ENCODE measurements at places on chromosomes 7 and 10.

- DNase-seq, result no peak
Observed at GRCh38 chr10:2572611-2573010, 494.7 kb upstream of the PFKP start.

DNA sequence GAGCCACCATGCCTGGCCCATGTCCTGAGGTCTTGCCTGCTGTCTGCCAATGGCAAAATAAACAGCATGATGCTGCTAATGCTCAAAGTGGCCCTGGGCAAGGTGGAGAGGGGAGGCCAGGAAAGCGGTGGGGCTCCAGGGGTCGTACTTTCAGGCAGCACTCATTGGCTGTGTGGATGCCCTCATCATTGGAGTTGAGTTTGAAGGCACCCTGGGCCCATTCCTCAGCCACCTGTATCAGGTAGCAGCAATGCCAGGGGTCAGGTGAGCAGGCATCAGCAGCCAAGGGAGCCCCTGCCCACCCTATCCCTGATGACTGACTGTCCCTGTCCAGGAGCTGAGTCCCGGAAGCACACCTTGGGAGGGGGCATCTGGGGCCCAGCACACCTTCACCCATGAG, 902.5 kb upstream of the ZNF722 start:
- DNase-seq, result no peak

DNA sequence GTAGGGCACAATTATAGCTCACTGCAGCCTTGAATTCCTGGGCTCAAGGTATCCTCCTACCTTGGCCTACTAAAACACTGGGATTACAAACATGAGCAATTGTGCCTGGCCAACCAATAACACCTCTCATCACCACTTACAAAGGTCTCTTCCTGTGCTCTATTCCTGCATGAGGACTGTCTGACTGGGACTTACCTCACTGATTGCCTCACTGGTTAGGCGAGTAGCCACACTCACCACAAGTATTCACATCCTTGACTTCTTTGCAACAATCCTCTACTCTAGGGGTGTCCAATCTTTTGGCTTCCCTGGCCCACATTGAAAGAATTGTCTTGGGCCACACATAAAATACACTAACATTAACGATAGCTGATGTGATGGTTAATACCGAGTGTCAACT, 22.6 kb upstream of the PDIA4 start:
- peak; percentile 43 for DNase-seq

- DNase-seq, result no peak
Observed at GRCh38 chr10:70399177-70399576, 4.8 kb upstream of the EIF4EBP2 start.

DNA sequence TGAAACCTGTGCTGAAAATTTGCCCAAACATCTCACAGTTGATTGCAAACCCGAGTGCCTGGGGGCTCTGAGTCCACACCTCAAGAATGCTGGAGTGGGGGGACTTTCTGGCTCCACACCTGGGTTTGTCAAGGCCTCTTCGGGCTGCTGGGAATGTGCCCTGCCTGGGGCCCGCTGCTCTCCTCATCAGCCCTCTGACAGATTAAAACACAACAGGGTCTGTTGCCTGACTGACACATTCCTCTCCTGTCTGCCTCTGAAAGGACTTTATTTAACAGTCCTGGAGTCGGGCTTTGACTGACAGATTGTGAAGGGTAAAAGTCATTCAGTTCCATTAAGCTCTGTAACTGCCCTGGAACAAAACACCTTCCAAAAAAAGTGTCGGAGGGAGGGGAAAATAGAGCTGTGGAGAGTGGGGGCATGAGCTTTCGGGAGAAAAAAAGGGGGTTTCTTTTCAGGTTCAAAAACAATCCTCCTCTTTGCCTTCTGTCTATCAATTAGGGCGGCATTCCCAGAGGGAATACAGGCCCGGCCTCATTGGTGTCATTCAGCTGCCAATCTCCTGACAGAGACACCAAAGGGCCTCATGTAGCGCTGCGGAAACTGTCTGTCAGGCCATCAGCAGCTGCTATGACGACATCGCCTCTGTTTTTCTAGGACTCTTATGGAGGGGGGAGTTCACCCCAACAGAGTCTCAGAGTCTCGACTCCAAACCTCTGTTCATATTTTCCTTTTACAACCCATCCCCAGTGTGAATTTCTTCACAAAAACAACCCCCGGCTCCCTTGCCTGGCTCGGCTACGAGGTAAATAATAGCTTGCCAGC, 398.8 kb upstream of the NFE2L3 start:
- no peak for DNase-seq

GRCh38 chr10:24722676-24723385, 856 bp downstream of the ARHGAP21 start:
- DNase-seq, result peak; percentile 51

GRCh38 chr7:155310425-155311114, 12.9 kb downstream of the INSIG1 start:
- DNase-seq, result no peak

DNA sequence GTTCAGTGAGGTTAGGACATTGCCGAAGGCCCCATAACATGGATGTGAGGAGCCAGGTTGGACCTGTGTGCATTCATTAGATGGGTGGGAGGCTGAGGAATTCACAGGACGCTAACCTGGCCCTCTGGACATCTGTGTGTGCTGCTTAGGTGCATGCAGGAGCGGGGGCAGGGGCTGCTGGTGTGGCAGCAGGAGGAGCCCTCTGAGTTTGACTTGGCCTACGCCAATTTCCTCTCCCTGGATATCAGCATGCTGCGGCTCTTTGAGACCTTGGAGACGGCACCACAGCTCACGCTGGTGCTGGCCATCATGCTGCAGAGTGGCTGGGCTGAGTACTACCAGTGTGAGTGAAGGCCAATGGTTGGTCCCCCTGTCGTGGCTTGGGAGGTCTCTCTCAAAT, 34.5 kb upstream of the MMD2 start:
- no peak for DNase-seq

- DNase-seq, result no peak
Observed at GRCh38 chr7:98879979-98880315, 1.6 kb downstream of the TRRAP start.

DNA sequence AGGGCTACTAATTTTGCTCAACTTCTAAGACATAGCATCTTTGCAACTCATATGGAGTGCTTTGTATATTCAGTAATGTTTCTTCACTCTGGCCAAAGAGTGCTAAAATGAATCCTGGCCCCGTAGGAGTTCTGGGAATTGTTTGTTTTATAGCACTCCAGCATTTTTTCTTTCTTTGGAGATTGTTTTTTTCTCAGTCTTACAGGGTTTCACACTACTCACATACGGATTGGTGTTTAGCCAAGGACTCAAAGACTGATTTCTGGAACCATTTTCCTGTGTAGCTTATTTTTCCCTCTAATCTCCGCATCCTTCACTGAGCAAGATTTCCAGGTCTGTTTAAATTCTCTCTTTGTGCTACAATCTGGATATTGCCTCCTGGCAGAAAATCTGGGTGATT, 6.4 kb downstream of the TAS2R41 start:
- no peak for DNase-seq

- DNase-seq, result no peak
Observed at GRCh38 chr7:155896531-155897263, 84.4 kb upstream of the SHH start.

DNA sequence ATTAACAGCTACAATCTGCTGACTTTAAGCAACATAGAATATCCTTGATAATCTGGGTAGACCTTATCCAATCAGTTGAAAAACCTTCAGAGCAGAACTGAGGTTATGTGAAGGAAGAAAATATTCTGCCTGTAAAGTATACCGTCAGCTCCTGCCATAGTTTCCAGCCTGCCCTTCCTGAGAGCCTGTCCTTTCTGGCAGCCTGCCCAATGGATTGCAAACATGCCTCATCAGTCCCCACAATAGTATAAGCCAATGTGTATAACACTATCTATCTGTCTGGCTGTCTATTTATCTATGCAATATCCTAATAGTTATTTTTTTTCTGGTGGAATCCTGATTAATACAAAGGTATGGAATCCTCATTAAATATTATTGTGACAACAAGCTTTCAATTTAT, 489.2 kb upstream of the KCND2 start:
- DNase-seq, result peak; percentile 59

DNA sequence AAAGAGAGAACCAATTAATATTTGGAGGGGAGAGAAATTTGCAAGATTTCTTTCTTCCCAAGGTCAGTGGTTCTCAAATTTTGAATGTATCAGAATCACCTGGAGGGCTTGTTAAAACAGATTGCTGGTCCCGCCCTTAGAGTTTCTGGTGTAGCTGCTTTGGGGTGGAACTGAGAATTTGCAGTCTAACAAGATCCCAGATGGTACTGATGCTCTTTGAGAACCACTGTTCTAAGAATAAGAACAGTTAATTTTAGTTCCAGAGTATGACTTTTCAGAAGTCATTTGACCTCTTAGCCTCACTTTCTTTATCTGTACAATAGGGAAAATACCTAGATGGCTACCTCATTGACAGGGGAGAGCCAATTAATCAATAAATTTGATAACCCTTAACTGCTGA, 161.6 kb downstream of the PRKG1 start:
- DNase-seq, result no peak

GRCh38 chr7:38070718-38071117, 107.3 kb upstream of the STARD3NL start:
- DNase-seq, result no peak

- no peak for DNase-seq
Observed at GRCh38 chr10:7928536-7928935, 110.2 kb downstream of the TAF3 start.

DNA sequence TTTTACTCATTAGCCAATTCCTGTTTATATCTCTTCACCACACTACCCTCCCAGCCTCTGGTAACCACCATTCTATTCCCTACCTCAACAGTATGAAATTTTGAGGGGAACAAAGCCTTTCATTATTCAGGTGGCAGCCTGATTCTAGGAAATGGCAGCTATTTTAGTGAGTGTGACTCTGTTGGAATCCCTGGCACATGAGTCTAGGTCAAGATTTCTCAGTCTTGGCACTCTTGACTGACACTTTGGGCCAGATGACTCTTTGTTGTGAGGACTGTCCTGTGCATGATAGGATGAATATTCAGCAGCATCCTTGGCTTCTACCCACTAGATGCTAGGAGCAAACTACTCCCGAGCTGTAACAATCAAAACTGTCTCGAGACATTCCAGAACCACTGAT, 322.8 kb upstream of the PHYHIPL start:
- DNase-seq, result no peak

DNA sequence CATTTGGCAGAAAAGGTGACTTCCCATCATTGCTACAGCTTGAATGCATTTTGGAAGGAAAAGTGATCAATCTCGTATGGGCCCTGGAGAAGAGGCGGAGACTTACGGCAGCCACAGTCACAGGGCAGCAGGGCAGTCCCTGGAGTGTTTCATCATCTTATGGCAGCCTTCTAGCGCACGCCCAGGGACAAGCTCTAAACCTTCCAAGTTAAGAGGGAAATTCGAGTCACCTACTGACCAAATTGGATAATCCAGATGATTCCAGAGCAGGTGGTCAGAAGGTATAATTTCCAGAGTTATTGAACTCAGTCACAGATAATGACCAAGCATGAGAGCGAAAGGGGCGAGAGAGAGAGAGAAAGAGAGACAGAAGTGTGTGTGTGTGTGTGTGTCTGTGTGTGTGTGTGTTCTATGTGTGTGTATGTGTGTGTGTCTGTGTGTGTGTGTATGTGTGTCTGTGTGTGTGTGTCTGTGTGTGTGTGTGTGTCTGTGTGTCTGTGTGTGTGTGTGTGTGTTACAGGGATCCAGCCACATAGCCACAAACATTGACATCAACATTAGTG, 123.7 kb upstream of the ADAM12 start:
- no peak for DNase-seq

DNA sequence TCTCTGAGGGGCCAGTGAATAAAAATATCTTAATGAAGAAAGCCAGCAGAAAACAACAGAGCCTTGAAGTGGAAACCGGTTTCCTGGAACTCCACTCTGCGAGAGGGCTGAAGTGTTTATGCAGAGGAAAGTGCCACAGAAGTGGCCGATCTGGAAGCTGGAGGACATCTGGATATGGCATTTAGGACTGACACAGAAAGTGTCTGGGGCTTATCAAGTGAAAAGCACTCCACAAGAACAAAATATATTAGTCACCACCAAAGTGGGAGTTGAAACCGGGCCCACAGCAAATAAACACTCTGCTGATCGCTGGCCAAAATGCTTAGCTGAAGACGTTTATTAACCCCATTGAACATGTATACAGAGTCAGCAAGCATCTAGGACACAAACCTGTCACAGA, 7.8 kb downstream of the NOD1 start:
- peak; percentile 87 for DNase-seq

DNA sequence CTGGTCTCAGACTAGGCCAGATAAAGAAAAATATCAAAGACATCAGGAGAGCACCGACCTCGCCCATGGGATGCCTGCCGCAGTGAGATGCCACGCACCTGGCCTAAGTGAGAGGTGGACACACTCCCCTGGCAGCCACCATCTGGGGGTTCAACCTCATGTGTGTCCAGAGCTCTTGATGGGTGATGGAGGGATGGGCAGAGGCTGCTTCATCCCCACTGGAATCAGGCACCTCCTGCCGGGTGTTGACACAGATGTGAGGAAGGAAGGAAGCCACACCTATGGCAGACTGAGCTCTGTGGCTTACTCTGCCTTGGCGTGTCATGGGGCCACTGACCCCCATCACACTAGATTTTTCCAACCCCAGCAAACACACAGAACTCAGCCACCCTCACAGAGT, 11.4 kb downstream of the ZNF488 start:
- DNase-seq, result no peak

GRCh38 chr10:88731296-88731695, 25.2 kb downstream of the LIPK start:
- peak; percentile 23 for DNase-seq

DNA sequence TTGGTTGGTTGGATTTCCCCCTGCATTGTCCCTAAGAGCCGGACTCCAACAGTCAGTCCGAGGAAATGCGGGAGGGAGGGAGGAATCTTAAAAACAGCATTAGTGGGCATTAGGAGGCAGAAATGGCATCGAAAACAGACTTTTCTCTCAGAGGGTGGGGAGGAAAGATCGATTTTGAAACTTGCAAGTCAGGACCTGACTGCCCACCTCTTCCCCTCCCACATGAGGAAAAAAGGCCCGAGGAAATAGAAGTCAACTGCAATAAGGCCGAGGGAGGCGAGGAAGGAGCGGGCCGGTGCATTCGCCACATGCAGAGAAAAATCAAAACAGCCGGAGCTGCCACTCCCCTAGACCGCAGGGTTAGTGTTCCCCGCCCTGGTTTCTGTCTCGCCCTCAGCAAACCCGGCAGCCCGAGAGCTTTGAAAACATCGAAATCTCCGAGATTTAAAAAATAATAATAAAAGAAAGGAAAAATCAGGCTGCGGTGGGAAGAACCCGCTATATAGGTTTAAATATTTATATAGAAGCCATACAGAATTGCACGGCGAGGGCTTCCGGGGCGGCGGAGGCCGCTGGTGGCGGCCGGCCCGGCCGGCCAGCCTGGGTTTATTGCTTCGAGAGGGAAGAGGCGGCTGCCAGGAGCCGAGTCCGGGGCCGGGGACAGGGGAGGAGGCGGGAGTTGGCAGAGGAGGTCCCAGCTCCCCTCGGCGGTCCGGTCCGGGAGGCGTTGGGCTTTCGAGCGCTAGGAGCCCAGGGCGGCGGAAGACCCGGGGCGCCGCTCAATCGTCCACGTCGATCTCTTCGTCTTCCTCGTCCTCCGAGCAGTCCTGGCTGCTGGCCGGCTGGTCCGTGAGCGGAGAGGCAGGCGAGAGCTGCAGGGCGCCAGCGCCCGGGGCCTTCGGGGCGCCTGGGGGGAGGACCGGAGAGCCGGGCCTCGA, 2.5 kb downstream of the LBX1 start:
- DNase-seq, result no peak
